ENCODE measurements at places on chromosomes 11 and 22.

DNA sequence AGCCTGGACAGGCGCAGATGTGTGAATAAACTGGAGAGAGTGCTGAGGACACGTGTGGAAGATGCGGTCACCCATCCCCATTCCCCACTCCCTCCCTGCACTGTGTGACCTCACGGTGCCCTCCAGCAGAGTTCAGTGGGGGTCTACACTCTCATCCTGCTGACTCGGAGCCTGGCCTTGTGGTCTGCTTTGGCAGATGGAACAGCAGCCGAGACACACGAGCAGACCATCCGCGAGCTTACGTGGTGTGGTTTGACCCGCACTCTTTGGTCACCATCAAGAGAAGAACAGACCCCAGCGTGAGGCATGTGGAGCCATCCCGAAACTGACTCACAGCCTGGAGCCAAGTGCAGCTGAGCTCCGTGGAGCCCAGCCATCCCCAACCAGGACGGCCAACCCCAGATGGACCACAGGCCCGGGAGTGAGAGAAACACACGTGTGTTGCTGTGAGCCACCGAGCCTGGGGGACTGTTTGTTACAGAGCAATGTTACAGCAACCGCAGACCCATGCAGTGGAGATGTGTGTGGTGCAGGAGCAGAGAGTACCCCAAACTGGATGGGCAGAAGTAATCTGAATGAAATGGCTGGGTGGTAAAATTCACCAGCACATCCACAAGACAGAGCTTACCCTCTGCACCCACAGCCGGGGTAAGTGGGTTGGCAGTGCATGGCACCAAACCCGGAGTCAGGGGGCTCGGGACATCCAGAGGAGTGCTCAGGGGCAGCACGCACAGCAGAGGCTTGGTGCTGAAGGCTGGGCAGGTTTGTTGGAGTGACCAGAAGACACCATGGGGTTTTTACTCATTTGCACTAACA lies 90.7 kb downstream of the RTL6 start:
- DNase-seq = no peak

GRCh38 chr11:119249671-119250010 lies 43.5 kb downstream of the CBL start:
- DNase-seq = no peak

GRCh38 chr11:131979364-131979763 lies 608.9 kb downstream of the NTM start:
- DNase-seq = no peak

- no peak for DNase-seq
Observed at GRCh38 chr22:31646186-31647019, 15.6 kb downstream of the PISD start.

DNA sequence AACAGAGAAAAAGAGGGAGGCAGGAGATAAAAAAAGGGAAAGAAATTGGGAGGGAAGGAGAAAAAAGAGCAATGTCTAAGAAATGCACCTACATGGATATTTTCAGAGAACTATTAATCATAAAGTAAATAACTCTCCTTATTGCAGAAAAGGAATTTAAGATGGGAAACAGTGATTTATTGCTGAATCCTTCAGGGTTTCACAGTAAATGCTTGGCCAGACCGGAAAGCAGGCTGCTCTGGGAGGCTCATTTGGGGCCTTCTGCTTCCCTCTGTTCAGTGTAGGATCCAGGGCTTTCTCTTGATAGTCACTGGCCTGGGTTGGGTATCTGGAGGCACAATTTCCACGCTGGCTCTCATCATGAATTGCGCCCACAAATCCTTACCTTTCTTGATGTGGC lies 324.3 kb upstream of the SORL1-AS1 start:
- DNase-seq = no peak

- DNase-seq = no peak
Observed at GRCh38 chr11:97356144-97356543, 966.3 kb downstream of the JRKL start.

DNA sequence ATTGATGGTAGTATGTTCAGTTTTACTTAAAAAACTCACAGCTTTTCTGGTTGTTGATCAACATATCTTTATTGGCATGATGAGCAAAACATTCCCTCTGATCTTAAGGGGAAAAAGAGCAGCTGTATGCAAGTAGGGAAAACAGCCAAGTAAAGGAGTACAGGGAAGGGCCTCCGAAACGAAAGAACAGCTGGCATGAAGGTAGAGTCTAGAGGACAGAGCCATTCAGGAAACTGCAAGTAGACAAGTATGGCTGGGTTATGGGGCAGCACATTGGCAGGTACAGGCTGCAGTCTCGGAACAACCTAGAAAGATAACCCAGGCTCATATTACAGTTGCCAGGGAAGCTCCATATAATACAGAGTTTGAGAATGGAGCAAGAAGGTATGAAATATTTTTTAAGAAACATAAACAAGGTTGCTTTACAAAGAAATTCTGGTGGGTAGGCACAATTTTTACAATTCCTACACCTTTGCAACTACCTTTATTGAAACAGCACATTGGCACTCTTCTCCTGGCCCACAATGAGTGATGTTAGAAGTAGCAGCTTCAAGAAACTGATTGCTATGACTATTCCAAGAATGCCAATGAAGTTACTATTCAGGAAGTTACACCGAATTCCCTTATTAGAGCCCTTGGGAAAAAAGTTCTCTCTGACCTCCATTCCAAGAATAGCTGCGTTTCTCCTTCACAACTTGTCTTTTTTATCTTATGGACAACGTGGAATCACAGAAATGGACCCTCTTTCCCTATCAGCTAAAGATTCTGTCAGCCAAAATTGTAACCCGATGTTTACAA lies 45.2 kb downstream of the LGR4 start:
- DNase-seq = no peak

DNA sequence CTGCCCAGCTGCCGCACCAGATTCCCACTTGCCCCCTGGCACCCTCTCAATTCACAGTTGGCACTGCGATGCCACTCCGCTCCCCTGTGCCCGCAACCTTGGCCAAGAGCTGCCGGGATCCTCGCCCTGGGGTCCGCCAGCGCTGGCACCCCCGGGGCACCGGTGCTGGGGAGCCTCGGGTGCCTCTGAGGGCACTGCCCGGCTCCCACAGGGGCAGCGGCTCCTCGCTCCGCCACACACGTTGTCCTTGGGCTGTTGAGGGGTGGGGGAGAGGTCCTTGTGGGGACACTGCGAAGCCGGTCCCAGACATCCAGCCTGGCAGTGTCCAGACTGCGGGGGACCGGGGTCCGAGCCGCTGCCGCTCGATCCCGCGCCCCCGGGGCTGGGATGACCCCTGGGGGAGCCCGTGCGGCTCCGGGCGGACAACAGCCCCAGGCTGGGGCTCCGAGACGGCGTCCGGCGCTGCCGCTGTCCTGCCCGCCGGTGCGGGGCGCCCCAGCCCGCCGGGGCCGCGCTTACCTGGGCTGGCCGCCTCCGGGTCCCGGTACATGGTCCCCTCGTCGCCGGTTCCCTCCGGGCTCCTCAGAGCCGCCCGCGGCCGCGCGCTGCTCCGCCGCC lies 496 bp downstream of the SYT7 start:
- DNase-seq = no peak

- DNase-seq = no peak
Observed at GRCh38 chr22:47203554-47203991, 441.1 kb downstream of the TBC1D22A start.

DNA sequence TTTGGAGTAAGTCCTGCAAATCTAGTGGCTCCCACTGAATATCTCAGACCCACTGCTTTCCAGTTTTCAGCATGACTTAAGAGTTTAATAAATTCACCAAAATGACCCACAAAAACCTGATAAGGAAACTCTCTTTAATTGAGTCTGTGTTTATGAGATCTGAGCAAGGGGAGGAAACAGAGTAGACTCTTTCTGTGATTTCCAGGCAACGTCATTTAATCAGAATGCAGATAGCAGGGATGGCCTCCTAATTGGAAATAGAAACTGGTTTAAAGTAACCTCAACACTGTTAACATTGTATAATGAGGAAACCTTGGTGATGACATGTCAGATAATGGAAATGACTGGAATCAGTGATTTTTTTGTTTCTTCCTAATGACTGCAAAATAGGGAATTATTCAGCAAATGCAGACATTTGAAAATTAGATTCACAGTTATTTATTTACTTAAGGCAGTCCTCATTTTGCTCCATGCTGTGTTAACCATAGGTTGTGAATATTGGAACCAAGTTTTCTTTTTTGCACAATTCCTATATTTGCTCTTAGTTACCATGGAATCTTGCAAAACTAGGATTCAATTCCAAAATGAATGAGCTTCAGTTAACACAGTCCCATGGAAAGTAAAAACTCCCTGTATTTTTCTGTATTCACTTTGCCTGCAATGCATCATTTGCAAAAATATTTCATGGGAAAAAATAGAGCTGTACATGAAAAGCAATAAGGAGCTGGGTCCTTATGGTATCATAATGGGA lies 1324.5 kb downstream of the LRRC4C start:
- DNase-seq = no peak

DNA sequence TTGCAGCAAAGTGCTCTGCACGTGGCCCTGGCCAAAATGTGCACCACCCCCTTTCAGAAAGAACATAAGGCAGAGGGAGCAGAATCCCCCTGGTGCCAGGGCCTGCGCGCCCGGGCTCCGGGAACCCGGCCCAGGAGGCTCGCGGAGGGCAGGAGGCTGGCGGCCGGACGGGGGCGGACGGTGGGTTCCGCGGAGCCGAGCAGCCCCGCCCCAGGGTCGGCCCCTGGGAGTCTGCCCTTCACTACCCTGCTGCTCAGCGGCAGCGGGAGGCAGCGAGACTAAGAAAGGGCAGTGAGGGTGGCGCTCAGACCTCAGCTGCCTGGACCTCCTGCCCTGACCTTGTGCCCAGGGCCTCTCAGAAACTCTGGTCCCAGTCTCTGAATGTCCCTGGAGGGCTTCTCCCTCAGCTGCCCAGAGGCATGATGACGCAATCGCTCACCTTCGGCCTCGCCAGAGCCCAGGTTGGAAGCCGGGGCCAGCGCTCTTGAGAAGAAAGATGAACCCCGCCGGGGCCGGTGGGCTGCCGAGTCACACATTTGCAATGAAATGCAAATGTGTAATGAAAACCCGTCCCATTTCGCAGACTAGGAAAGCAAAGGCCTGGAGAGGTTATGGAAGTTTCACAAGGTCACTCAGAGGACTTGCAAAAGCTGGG lies 1.1 kb upstream of the CLMP start:
- DNase-seq = no peak

DNA sequence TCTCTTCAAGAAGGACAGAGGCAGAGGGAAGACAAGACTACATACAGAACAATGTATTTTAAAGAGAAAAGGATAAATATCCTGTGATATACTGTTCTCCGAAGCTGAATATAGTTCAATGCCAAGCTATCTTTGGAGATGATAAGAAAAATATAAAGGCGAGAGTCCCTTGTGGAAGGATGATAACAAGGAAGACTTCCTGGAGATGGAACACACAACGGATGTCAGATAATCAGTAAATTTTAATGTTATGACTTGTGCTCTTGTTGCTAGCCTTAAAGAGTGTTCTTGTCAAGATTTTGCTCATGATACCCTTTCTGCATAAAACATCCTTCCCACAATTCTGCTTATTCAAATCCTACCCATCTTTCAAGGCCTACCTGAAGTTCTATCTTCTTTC lies 6.8 kb upstream of the CTR9 start:
- no peak for DNase-seq

GRCh38 chr11:66048547-66049323 lies at the start of gene GAL3ST3:
TSS of gene GAL3ST3 (minus strand) at chr11:66049161. CDS start at chr11:66045415, 3,746 bp downstream.
- DNase-seq = no peak

- no peak for DNase-seq
Observed at GRCh38 chr11:75879737-75880136, 64.7 kb downstream of the UVRAG start.

- no peak for DNase-seq
Observed at GRCh38 chr11:44979543-44980399, 29.1 kb upstream of the TP53I11 start.

DNA sequence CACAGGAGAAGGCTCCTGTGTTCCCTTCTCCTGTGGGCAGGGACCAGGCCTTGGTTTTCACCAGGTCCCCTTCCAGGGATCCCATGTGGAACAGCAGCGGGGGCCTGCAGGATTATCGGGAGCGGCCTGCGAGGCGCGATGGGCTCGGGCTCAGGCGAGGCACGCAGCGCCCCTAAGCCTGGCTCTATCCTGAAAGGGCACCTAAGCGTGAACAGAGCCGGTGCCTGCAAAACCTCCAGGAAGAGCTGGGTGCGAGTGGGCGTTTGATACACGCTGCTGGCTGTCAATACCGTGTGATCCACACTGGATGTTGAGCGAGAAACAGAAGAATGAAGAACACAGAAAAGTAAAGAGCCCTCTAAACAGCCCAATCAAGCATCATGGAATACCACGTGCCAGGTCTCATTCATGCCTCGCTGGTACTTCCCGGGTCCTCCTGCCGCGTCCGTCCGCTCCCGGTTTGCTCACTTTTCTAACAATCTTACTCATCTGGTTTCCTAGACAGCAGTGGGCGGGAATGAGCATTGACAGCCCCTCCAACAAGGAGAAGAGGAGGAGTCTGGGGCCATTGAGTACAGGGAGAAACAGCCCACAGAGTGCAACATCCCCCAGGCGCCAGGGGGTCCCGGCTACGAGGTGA lies 12.5 kb downstream of the OSBPL5 start:
- DNase-seq = no peak

GRCh38 chr22:37283393-37283937 lies 1.2 kb downstream of the CYTH4 start:
- no peak for DNase-seq

Data from Jurkat, Clone E6-1 (cell line).